KBM-7 (cell line): ENCODE measurements at places on chromosomes 12 and 14.
A peak's percentile ranks its signal among the peaks of the same experiment; 100 is the strongest.

GRCh38 chr14:75968456-75968855 lies 13.3 kb downstream of the TGFB3 start:
- DNase-seq: no peak

- DNase-seq: no peak
Observed at GRCh38 chr12:20120403-20120725, 248.0 kb upstream of the PDE3A start.

GRCh38 chr12:1606021-1606622 lies 11.7 kb upstream of the FBXL14 start:
- no peak for DNase-seq

GRCh38 chr12:129559776-129560175 lies 344.0 kb downstream of the TMEM132D start:
- DNase-seq: no peak

GRCh38 chr14:71267007-71267513 lies 359.8 kb downstream of the PCNX1 start:
- no peak for DNase-seq

- no peak for DNase-seq
Observed at GRCh38 chr14:24944800-24945199, 105.1 kb downstream of the STXBP6 start.

DNA sequence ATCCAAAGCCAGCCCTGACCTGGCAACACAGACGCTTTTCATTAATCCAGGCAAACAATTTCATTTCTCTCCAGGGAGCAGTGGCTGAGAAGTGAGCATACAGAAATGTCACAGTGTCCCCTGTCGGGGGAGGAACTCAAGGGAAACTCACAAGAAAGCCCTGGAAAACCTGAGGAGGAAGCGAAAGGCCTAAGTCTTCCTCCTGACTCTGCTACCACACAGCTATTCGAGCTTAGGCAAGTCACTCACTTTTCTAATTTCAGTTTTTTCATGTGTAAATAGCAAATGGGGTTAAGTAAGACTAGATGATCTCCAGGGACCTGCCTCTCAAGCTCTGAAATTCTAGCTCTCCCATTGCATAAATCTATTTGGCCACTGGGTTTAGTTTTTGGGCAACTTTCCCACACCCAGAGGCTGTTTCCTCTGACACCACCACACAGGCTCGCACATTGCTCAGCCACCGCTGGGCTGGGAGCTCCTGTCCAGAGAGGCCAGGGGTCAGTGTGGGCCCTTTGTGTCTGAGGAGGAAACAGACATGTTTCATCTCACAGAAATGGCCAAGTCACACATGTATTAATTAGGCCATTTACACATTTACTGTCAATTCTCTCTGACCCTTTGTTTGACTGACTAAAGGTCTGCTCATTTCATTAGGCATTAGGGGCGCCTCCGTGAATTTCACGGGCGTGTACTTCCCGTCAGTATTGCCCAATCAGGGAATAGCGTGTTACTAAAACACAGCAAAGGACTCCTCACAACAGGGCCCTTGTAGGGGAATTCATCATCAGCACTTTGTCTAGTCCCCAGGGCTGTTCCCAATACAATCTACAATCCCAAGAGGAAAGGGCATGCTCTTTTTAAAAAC lies 9.8 kb upstream of the PNMA1 start:
- DNase-seq: no peak

GRCh38 chr12:65696227-65696626 lies 128.1 kb upstream of the HMGA2 start:
- no peak for DNase-seq

DNA sequence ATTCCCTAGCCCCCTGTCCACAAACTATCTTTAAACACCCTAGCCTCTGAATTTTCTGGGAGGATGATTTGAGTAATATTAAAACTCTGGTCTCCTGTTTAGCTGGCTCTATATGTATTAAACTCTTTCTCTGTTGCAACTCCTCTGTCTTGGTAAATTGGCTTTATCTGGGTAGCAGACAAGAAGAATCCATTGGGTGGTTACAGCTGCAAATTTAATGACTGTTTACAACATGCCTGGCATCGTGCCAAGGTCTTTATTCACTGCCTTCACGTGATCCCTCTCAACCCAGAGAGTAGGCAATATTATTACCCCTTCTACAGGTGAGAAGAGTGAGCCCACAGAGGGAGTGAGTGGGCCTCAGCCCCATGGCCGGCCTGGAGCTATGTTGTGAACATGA lies 77.8 kb upstream of the MYL2 start:
- no peak for DNase-seq

GRCh38 chr12:46389031-46389616 lies 16.6 kb upstream of the SLC38A2 start:
- no peak for DNase-seq

DNA sequence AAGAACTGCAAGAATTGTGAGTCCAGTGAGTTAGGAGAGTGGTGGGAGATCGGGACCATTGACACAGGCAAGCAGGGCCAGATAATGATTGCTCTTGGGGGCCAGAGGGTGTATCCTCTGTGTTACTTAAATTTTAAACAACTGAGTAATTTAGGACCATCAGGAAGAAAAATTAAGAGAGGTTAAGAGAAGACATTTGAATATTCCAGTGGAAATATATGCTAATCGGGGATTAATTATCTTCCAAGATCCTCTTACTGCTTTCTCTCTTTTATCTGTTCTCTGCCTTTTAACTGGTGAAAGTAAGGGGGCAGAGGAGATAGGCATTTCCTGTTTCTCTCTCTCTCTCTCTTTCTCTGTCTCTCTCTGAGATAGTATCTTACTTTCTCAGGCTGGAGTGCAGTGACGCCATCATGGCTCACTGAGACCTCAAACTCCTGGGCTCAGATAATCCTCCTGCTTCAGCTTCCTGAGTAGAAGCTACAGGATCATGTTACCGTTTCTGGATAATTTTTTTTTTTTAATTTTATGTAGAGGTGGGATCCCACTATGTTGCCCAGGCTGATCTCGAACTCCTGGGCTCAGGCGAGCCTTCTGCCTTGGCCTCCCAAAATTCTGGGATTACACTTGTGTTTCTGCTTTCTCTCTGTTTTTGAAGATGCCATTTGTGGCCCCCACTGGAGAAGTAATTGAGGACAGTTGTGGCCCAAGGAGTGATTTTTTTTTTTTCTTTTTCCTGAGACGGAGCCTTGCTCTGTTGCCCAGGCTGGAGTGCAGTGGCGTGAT lies 85.1 kb downstream of the DIP2B start:
- peak; percentile 81 for DNase-seq

GRCh38 chr12:788288-788687 lies 35.9 kb downstream of the WNK1 start:
- DNase-seq: no peak

- no peak for DNase-seq
Observed at GRCh38 chr14:56126637-56126913, 8.4 kb downstream of the PELI2 start.

- DNase-seq: no peak
Observed at GRCh38 chr14:68928770-68929550, 50.1 kb downstream of the ACTN1 start.
